Activated CD4-positive, alpha-beta T cell treated with anti-CD3 and anti-CD28 coated beads, Interleukin-2, amount 10 ng/mL, durations not matched to agents 7 days and 5 days (primary cell): ENCODE measurements at places on chromosomes 12 and 14. TPM values are rescaled to one million over a fixed set of nuclear protein-coding genes. Genes with fewer than 3 reads are reported as not detected.
A peak's percentile ranks its signal among the peaks of the same experiment; 100 is the strongest.

GRCh38 chr12:131379738-131380137 is 331.2 kb upstream of the SFSWAP start:
- no peaks in the 10 kb centered on the region for H3K36me3 ChIP-seq
- no peak for DNase-seq
- no peaks in the 10 kb centered on the region for H3K27me3 ChIP-seq
- no peak overlapping the region for H3K27ac ChIP-seq

- no peaks in the 10 kb centered on the region for H3K4me1 ChIP-seq
- H3K36me3 ChIP-seq, result no peaks in the 10 kb centered on the region
- no peaks in the 10 kb centered on the region for H3K27me3 ChIP-seq
- no peak overlapping the region for H3K4me3 ChIP-seq
- no peak overlapping the region for H3K27ac ChIP-seq
Observed at GRCh38 chr14:48876806-48877340, 709.3 kb downstream of the RPS29 start.

DNA sequence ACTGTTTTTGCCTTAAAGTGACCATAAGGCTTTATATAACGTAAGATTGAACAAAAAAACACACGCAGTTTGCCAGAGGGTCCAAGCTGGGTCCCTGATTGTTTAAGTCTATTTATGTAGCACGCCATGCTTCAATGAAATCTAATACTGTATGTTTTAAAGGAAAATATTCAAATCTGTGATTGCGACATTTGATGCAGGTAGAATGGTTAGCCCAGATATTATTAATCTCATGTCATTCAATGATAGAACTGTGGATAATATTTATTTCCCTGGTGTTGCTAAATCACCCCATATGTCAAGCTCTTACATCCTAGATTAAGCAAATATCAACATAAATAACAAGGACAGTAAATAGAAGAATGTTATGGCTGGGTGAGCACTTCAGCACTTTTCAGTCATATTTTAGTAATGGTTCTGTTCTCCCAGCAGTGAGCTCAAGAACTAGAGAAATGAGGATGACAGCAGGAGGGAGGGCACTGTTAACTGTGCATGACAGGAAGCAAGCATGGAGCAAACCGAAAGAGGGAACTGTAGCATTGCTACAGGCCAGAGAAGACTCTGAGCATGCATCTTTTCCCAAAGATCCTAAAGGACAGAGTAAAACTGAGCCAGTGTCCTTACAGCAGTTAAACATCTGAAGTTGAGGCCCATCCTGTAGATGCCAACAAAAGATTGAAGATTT is 465.7 kb upstream of the MGAT4C start:
- H3K36me3 ChIP-seq, result no peaks in the 10 kb centered on the region
- no peaks in the 10 kb centered on the region for H3K27me3 ChIP-seq
- H3K27ac ChIP-seq, result no peak overlapping the region
- no peak for DNase-seq

DNA sequence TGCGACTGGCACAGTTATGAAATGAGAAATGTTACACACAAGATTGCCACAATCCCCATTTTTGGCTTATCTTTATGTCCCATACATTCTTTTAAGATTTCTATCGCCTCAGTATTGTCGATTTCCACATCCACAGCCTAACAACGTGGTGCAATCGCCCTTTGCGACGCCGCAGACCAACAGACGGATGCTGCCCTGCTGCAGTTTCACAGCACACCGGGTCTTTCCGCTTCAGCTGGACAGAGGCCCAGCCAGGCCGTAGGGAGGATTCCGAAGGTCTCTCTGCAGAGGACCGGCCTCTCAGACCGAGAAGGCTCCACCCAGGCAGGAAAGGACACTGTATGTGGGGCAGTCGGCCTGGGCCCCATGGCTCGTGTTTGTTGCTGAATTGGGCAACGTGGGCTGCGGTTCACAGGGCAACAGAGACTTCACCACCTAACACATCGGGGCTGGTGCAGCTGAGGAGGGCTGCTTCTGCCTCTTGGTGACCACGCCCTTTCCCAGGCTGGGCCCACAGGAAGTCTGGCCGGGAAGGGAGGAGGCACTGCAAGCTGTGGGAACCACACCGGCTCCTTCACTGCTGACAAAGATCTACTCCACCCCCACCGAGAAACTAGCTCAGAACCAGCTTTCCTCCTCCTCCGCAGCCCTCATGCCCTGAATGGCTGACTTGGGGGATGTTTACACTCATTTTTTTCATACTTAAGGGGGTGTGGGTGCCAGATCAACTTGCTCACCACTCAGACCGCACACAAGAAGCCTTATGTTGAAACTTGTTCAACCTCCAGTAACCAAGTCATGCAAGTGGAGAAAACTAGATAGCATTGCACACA is 32.9 kb upstream of the MDM1 start:
- peaks cover 70% of the 10 kb centered on the region for H3K4me1 ChIP-seq
- DNase-seq, result peak; percentile 94
- peak overlapping the region; percentile 94 for H3K27ac ChIP-seq
- H3K4me3 ChIP-seq, result peak overlapping the region; percentile 63
- H3K36me3 ChIP-seq, result peaks cover 14% of the 10 kb centered on the region

DNA sequence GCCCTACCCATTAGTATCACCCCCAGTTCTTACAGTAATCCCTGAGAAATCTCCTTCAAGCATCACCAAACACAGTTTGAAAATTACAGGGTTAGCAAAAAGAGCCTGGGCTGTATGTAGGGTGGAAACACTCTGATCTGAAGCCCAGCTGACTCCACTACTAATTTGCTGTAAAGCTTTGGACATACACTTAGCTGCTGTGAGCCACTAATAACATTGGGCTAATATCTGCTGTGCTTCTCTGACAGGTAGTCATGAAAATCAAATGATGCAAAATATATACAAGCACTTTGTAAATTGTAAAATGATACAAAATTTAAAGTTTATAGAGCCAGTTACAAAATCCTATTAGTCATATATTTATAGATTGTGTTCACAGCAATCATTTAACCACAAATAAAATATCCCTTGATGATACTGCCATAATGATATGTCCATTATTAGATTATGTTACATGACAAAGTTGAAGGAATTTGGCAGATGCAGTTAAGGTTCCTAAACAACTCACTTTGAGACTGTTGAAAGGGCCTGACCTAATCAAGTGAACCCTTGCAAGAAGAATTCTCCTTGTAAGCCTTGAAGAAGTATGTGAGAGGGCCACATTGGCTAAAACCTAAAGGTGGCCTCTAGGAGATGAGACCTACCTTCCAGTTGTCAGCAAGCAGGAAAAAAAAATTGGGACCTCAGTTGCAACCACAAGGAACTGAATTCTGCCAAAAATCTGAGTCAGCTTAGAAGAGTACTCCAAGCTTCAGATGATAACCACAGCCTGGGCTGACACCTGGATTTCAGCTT is 19.0 kb downstream of the TWF1 start:
- H3K4me3 ChIP-seq, result no peak overlapping the region
- no peaks in the 10 kb centered on the region for H3K27me3 ChIP-seq
- peaks cover 40% of the 10 kb centered on the region for H3K36me3 ChIP-seq

DNA sequence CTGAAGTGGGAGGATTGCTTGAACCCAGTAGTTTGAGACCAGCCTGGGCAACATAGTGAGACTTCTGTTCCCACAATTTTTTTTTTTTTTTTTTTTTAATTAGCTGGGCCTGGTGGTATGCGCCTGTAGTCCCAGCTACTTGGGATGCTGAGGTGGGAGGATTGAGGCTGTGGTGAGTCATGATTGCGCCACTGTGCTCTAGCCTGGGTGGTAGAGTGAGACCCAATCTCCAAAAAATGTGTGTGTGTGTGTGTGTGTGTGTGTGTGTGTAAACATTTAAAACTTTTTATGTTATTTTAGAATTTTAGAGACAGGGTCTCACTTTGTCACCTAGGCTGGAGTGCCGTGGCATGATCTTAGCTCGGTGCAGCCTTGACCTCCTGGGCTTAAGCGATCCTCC is 6.8 kb downstream of the PPP1R36 start:
- no peak overlapping the region for H3K27ac ChIP-seq
- no peak overlapping the region for H3K4me3 ChIP-seq
- no peak for DNase-seq

- H3K4me1 ChIP-seq, result peaks cover 53% of the 10 kb centered on the region
- H3K36me3 ChIP-seq, result peaks cover 4% of the 10 kb centered on the region
- DNase-seq, result peak; percentile 55
- H3K27me3 ChIP-seq, result peaks cover 6% of the 10 kb centered on the region
- H3K27ac ChIP-seq, result peak overlapping the region; percentile 80
Observed at GRCh38 chr14:104795781-104796686, 486 bp upstream of the AKT1 start.

The PMCH gene
- not detected for total RNA-seq

The ANKRD33 gene
- total RNA-seq, result not detected

DNA sequence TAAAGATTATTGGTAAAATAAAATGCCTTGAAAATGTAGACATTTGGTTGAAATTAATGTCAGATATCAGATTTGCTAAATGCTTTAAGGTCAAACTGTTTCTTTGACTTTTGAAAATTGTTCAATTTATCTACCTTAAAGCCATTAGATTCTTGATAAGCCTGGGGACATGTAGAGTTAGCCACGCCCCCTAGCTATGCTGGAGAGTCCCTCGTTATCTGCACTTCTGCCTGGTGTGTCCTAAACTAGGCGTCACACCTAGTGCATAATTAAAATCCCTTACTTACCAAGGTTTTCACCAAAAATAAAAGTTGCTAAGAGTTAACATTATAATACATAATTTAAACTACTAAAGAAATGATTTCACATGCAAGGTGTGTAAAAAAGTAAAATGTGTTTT is 79.5 kb downstream of the EGLN3 start:
- H3K4me3 ChIP-seq, result no peak overlapping the region
- peaks cover 4% of the 10 kb centered on the region for H3K27me3 ChIP-seq
- H3K27ac ChIP-seq, result no peak overlapping the region

DNA sequence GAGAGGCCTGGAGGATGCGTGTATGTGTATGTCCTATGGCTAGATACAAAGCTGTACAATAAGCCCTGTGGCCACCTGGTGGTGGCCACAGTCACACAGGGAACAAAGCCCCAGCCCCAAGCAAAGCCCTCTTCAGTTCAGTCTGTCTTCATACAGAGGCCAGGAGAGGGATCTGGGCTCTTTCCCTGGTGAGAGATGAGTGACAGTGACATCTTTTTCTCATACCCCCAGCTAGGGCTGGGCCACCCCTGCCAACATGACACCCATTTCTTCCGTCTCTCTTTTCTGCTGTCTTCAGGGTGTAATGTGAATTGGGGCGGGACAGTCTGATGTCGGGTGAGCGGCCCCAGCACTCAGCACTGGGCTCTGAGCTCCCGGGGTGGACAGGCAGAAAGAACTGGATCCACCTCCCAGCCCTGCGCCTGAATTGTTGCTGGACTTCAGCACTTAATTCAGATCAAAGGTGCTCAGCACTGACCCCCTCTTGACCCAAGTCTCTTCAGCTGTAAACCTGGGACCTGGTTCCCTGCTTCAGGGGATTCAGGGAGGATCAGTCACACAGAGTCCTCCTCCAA is 59.8 kb downstream of the SERPINA3 start:
- DNase-seq, result no peak
- H3K4me3 ChIP-seq, result no peak overlapping the region

DNA sequence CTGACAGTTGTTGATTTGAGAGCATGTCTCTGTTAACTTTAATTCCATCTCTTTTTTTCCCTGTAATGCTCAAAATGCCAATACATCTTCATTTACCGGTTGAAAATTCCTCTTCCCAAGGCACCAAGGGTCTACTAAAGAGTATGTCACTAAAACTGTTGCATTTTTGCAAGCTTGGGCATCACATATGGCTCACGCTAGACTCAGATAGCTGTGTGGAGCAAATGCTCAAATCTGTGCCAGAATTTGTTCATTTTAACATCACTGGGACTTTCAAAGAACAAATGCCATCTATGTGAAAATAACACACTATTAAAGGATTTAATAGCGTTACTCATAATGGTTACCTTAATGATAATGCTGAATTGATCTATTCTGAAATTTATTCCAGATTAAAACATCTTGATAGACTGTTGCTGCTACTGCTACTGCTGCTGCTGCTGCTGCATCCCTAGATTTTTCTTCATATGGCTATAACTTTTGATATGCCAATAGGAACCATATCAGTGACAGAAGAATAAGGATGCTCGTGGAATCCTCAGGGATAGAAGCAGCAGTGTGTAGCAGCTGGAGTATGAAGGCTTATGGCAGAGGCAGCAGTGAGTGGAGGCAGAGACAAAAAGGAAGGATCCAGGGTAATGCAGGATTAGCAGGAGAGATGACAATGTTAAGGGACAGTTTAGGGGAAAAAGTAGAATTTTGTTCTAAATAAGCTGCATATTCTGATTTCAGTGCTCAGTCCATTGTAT is 57.3 kb downstream of the MGAT4C start:
- H3K4me1 ChIP-seq, result no peaks in the 10 kb centered on the region
- no peak overlapping the region for H3K27ac ChIP-seq
- DNase-seq, result no peak
- H3K27me3 ChIP-seq, result no peaks in the 10 kb centered on the region
- H3K4me3 ChIP-seq, result no peak overlapping the region

GRCh38 chr14:20440465-20440864 is 4.5 kb upstream of the KLHL33 start:
- H3K4me1 ChIP-seq, result peaks cover 21% of the 10 kb centered on the region
- peaks cover 6% of the 10 kb centered on the region for H3K36me3 ChIP-seq
- no peak overlapping the region for H3K4me3 ChIP-seq
- no peak for DNase-seq
- H3K27me3 ChIP-seq, result peaks cover 3% of the 10 kb centered on the region
- peak overlapping the region; percentile 84 for H3K27ac ChIP-seq
